Fibroblast of skin of scalp (primary cell): ENCODE measurements at places on chromosomes 2 and 18.

- no peak for DNase-seq
Measured at GRCh38 chr2:215619989-215620388, 184.1 kb upstream of the FN1 start.

DNA sequence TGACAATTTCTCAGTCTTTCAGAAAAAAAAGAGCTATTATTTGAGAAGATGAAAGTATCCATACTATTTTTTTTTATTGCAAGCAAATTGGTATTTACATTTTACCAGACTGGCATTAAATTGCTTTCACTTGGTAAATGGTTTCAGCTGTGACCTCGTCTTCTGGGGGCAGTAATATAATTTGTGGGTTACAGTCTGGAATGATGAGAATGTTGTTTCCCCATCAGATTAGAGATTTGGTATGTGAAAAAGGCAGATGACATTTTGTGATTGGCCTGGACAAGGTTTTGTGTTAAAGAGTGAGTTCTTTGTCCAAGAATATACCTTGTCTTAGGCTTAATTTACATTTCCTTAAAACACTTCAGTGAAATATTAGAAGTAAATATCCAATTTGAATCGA, 390.1 kb upstream of the ST6GAL2 start:
- DNase-seq, result peak; percentile 58

DNA sequence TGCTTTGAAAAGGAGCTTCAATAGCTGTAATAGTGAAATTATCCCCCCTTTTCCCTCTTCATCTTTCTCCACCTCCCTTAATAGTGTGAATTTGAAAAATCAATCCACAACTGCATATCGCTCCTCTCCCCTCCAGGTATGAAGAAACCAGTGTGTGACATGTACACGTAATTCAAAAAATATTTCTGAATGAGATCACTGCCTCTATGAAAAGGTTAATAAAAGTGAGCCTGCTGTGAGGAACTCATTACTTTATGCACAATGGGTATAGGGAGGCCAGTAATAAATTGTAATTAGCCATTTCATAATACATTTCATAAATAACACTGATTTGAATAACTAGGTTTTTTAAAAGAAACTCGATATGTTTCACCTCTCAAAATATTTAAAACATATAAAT, 209.0 kb upstream of the KYNU start:
- no peak for DNase-seq

DNA sequence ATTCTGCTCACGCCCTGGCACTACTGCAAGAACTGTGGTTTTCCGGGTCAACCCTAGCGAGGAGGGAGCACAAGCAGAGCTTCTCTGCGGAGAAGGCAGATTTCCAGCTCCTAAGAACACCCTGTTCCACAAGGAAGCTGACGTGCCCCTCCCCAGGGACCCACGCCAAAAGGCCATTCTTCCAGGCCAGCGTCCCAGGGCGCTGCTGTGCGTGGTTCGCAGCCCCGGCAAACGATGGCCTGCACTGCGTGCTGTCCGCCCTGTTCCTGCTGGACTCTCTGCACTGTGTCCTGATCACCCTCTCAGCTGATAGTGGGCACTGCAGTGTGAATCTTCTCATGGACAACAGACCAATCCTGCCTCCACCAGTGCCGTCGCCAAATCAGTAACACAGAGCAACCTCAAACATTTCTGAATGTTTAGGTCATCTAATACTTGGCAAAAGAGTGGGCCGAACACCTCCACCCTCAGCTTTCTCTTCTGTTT, 49.1 kb downstream of the ADI1 start:
- DNase-seq, result peak; percentile 59

GRCh38 chr18:69217196-69218000, 183.3 kb upstream of the DOK6 start:
- DNase-seq, result no peak

DNA sequence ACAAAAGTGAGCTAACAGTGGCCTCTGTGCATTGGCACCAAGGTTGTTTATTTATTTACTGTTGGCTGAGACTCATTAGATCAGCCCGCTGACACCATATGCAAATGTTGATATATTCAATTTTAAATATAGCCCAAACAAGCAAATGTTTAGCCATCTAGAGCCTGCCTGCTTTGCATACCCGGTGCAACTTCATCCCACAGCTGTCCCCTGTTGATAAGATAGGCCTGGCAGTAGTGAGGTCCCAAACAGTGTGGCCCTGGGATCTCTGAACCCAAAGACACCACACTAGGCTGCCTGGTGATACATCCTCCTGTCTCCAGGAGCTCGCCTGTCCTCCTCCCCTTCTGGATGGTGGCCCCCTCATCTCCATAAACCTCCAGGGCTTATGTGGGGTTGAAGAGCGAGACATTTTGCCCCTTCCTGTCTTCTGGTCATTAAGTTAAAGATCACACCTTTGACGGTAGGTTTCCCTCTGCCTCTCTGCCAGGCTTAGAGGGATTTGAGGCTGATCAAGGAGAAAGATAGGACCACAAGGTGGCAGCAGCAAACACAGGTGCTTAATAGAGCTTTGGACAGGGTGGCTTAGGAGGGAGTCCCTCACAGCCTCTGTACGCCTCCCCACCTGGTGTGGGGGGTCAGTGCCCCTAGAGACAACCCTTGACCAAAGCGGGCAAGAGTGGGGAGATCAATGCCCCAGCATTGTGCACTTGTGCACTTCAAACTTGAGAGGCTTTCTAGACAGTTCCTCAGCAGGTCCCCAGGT, 23.7 kb upstream of the MYO5B start:
- no peak for DNase-seq

GRCh38 chr2:144596073-144596871, 76.4 kb upstream of the ZEB2 start:
- peak; percentile 72 for DNase-seq

- DNase-seq, result peak; percentile 49
Measured at GRCh38 chr2:173021939-173022371, 53.7 kb upstream of the MAP3K20 start.

- no peak for DNase-seq
Measured at GRCh38 chr2:121617042-121617599, 32.1 kb downstream of the CLASP1 start.

DNA sequence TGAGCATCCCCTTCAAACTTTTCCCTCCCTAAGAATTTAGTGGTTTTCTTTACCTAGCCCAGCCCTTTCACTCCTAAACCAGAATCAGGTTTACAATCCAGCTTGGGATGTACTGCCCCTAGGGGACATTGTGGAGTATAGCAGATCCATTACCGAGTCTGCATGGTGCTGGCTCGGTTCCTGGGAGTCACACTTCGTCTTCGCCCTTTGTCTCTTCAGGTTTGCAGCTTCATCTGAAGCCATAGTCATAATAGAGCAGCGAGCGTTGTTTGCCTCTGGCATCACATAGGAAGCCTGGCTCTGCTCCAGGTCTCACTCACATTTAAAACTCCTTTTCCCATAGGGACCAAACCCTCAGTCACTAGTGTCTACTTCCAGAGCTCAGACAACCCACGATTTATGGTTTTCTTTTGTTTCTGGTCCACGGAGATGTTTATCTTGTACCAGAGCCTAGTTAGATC, 16.8 kb upstream of the LYPD6 start:
- peak; percentile 29 for DNase-seq
